ENCODE measurements at places on chromosomes 1 and 21.

GRCh38 chr1:210440081-210440480 lies 111.4 kb downstream of the HHAT start:
- no peak overlapping the region for H3K27ac ChIP-seq
- no peaks in the 10 kb centered on the region for H3K27me3 ChIP-seq
- H3K4me3 ChIP-seq: no peak overlapping the region
- no peaks in the 10 kb centered on the region for H3K4me1 ChIP-seq

DNA sequence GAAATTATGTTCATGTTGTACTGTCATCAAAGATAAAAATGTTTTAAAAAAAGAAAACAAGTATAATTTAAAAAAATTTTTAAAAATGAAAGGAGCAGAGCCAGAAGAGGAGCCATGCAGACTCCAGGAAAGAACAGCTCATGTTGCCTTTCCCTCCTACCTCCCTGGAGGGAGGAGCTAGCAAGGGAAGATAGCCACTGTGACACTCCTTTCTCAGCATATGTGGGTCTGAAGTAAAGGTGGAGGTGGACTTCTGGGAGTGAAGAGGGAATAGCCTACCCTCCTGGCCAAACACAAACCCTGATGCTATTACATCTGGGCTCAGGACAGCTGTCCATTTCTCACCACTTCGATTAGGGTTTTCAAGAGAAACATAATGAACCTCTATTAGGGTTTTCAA lies 54.2 kb downstream of the SLC2A1 start:
- no peaks in the 10 kb centered on the region for H3K36me3 ChIP-seq
- H3K27me3 ChIP-seq: no peaks in the 10 kb centered on the region
- no peak for DNase-seq
- no peaks in the 10 kb centered on the region for H3K4me1 ChIP-seq
- no peak overlapping the region for H3K4me3 ChIP-seq

- H3K36me3 ChIP-seq: no peaks in the 10 kb centered on the region
- H3K27me3 ChIP-seq: no peaks in the 10 kb centered on the region
- H3K4me3 ChIP-seq: no peak overlapping the region
- DNase-seq: no peak
- H3K27ac ChIP-seq: peak overlapping the region; percentile 55
Measured at GRCh38 chr1:56147034-56147433, 432.3 kb downstream of the PLPP3 start.

GRCh38 chr1:84467298-84467697 lies 11.8 kb upstream of the RPF1 start:
- H3K27ac ChIP-seq: no peak overlapping the region
- DNase-seq: no peak
- H3K4me1 ChIP-seq: no peaks in the 10 kb centered on the region
- no peak overlapping the region for H3K4me3 ChIP-seq

DNA sequence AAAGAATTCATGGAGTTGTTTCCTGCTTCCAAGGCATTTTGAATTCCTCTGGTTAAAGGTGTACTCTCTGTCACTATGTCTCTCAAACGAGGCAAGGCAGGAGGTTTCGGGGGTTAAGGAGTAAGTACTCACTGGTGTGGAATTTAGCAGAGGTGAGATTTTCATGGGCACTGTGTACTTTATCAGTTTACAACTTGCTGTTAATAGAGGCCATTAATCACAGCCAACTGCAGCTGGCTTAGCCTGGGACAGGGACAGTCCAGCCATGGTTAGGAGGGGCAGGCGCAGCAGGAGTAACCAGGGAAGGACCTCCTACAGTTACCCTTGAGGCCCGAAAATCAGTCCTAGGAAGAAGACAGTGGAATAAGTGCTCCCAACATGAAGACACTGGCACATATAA lies 18.1 kb upstream of the TMEM9 start:
- no peak overlapping the region for H3K27ac ChIP-seq
- no peaks in the 10 kb centered on the region for H3K27me3 ChIP-seq
- no peak for DNase-seq
- H3K36me3 ChIP-seq: no peaks in the 10 kb centered on the region

GRCh38 chr21:43757601-43758000 lies 18.5 kb downstream of the CSTB start:
- H3K27ac ChIP-seq: peak overlapping the region; percentile 76
- no peaks in the 10 kb centered on the region for H3K36me3 ChIP-seq
- H3K4me1 ChIP-seq: no peaks in the 10 kb centered on the region
- no peak for DNase-seq
- H3K4me3 ChIP-seq: no peak overlapping the region
